ENCODE measurements at places on chromosomes 3 and 15.
A peak's percentile ranks its signal among the peaks of the same experiment; 100 is the strongest.

DNA sequence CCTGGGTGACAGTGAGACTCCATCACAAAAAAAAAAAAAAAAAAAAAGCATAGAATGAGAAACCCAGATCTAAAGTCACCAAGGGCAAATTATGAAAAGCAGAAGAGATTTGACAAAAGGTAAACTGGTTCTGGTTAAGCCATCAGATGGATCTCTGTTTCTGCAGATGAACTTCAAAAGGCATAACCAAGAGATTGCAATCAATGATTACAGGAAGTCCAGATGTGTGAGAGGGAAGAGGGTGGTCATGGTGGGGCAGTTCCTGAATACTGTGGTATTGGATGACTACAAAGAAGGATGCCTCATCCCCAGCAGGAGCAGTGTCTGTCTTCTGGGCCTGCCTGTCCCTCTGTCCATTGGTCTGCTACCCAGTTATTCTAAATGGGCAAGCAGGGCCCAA, 3.8 kb downstream of the P4HTM start:
- no peak for DNase-seq

DNA sequence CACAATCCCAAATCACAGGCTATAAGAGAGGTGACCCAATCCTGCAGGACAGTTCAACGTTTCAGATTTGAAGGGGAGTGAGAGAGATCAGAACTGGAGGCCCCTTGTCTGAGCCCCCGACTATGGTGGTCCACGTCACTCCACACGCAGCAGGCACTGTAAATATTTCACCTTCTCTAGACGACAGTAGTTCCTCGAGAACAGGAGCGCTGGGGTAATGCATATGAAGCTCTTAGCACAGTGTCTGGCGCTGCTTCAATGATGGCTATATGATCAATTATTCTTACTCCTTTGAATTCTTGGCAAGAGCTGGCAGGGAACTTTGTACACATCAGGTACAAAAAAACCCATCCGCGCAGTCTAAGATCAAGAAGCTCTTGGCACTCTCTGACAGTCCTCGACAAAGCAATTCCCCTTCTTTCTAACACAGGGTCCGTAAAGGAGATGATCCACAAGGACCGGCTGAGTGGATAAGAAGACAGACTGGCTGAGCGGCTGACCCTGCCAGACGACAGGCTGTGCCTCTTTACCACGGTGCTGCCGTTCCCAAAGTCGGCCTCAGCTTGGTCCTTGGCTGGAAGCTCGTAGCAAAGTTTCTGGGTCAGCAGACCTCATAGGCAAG, 522 bp upstream of the NRROS start:
- DNase-seq = peak; percentile 26

- DNase-seq = peak; percentile 41
Measured at GRCh38 chr3:161395115-161396012, 24.0 kb upstream of the SPTSSB start.

DNA sequence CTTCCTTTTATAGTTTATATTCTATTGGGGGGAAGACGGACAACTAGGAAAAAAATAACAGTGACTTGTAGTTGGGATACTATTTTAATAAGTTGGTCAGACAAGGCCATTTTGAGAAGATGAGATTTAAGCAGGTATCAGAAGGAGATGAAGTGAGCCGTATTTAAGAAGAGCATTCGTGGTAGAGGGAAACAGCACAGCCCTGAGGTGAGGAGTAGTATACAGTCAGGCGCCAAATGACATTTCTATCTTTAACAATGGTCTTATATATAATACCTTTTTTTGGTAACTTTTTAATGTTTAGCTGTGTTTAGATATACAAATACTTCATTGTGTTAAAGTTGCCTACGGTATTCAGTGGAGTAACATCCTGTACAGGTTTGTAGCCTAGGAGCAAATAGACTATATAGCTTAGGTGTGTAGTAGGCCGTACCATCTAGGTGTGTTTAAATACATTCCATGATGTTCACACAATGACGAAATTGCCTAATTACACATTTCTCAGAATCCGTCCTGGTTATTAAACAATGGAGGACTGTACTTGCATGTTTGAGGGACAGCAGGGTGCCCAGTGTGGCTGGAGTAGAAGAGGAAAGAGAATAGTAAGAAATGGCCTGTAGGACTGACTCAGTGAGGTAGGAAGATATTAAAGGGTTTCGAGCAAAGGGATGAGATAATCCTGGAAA, 1.6 kb downstream of the NKTR start:
- no peak for DNase-seq

DNA sequence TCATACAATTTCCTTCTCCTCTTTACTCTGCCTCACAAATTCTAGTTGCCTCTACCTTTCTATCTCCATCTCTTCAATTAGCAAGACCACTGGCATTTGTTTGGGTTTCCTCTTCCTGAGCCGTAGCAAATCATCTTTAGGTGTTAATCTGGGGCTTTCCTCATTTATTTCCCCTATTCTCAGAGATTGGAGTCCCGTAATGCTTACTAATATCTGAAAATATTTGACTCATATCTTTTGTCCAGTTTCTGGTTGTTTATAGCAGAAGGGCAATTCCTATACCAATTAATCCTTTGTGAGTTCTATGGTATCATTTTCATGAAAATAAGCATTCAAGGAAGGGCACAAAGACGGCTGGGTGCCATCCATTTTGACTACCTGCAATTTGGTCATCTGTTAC, 103.7 kb downstream of the NR2E3 start:
- DNase-seq = no peak

- no peak for DNase-seq
Measured at GRCh38 chr3:193987186-193987585, 148.8 kb upstream of the HES1 start.

DNA sequence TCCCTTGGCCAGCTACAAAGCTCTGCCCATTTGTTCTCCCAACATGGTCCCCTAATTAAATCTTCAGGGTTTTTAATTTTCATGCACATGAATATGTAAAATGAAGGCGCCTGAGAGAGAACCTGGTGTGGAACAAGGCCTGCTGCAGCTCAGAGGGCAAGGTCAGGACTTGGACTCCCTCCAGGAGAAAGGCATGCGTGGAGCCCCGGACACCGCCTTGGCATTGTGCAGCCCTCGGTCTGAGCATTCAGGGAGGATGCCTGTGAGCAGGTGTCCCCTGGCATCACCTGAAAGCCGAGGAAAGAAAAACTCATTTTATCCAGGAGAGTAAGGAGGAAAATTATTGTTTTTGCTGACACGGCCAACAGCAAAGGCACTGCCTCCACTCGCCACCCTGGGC, 33.8 kb upstream of the EPHB1 start:
- no peak for DNase-seq

DNA sequence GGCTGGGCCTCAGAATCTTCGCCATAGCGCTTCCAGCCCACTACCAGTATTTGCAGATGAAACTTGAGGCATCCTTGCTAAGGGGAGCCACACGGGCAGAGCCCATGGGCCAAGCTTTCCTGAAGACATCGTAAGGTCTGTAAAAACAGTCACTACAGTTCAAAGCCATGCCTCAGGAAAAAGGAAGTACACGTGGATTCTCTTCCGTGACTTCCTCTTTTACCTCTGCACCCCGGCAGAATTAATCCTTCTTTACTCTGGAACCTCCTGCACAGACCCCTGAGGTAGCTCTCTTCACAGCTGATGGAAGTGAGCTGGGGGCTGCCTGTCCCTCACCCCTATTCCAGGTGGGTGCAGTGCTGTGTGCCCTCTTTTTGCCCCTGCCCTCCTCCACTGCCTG, 129.2 kb downstream of the CHDH start:
- DNase-seq = no peak

- no peak for DNase-seq
Measured at GRCh38 chr3:64081235-64081630, 57.9 kb upstream of the PSMD6 start.

GRCh38 chr3:155880286-155880685, 9.8 kb downstream of the GMPS start:
- DNase-seq = no peak

GRCh38 chr15:90020021-90020735, 19.1 kb downstream of the ZNF710 start:
- no peak for DNase-seq

- DNase-seq = no peak
Measured at GRCh38 chr3:84125201-84125721, 833.5 kb upstream of the CADM2 start.

GRCh38 chr3:136990826-136991225, 33.0 kb downstream of the IL20RB start:
- no peak for DNase-seq

DNA sequence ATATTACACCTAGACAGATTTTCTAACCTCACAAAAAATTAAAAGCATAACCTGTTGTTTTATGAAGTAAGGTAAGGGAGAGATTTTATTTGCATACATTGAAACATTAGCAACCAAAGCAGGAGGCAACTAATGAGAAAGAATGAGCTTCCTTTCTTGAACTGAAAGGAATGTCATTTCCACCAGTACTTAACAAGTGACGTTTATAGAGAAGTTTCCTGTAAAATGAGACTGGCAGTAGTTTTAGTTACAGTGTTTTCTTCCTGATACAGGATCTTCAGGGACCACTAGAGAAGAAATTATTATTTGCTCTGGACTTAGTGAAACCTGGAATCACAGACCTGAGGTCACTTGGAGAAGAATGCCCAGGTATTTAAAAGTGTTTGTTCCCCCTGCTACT, 27.4 kb upstream of the FRMD5 start:
- no peak for DNase-seq

DNA sequence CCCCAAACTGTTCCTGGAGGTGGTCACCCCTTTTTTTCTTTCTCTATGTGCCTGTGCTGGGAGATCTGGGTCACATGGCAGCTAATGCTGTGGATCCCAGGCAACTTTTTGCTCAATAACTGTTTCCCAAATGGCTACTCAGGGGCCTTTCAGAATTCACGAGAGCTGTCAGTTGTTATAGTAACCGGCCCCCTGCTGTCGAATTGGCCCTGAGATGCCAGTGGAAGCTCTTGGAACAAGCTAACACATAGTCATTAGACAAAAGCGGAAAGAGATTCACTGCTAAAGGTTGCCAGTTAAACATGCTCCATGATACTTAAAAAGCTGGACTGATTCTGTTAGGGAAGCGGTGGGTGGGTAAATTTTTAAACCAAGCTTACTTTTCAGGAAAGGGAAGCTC, 144.1 kb downstream of the FEZF2 start:
- DNase-seq = no peak

- no peak for DNase-seq
Measured at GRCh38 chr15:63972801-63973200, 73.5 kb downstream of the DAPK2 start.

GRCh38 chr15:55758580-55758986, 15.6 kb upstream of the PRTG start:
- no peak for DNase-seq

GRCh38 chr3:43405888-43406642, 119.7 kb downstream of the SNRK start:
- DNase-seq = no peak

- DNase-seq = no peak
Measured at GRCh38 chr3:139930211-139930610, 4.8 kb upstream of the CLSTN2 start.

- DNase-seq = no peak
Measured at GRCh38 chr3:178436773-178437172, 99.5 kb upstream of the KCNMB2 start.

GRCh38 chr15:49435174-49435573, 12.1 kb downstream of the FGF7 start:
- no peak for DNase-seq
